Activated CD4-positive, alpha-beta T cell treated with anti-CD3 and anti-CD28 coated beads, Interleukin-2, amount 10 ng/mL, durations not matched to agents 7 days and 5 days (primary cell): ENCODE measurements at places on chromosomes 1 and 21.
A peak's percentile ranks its signal among the peaks of the same experiment; 100 is the strongest.

GRCh38 chr1:150902346-150902745 is 15.4 kb downstream of the CTXND2 start:
- no peak for DNase-seq
- H3K27me3 ChIP-seq = no peaks in the 10 kb centered on the region
- no peak overlapping the region for H3K4me3 ChIP-seq
- no peaks in the 10 kb centered on the region for H3K4me1 ChIP-seq
- no peaks in the 10 kb centered on the region for H3K36me3 ChIP-seq
- H3K27ac ChIP-seq = no peak overlapping the region

DNA sequence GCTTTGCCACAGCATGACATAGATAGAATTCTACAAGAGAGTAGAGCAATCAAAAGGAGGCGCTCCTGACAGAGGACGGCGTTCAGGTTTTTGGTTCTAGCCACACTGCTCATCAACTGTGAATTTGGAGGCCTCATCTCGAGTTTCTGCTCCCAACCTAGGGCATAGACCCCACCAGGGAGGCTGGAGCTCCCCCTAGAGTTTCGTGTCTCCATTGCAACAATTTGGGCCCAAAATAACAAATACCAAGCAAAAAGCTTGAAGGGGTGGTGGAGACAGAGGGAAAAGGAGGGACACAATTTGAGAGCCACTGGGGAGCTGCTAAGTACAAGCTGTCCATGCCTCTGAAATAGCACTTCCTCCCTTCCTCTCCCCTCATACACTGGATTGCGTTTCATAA is 297.0 kb downstream of the GPATCH2 start:
- H3K4me3 ChIP-seq = no peak overlapping the region
- H3K36me3 ChIP-seq = no peaks in the 10 kb centered on the region
- H3K27ac ChIP-seq = no peak overlapping the region

DNA sequence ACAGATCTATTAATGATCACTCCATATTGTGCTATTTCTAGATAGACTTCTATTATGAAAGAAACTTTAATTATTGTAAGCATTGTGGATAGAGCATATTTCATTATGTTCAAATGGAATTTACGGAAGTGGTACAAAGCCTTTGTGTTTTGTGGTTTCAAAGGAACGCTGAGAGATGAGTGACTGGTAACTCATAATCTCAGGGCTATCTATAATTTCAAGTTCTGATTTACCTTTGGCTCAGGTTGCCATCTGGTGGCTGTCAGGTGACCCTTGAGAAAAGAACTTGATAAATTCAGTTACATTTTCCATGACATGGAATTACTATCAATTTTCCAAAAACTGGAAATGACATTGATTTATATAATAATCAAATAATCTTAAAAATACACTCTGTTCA is 12.2 kb downstream of the NTNG1 start:
- H3K36me3 ChIP-seq = no peaks in the 10 kb centered on the region
- H3K4me1 ChIP-seq = no peaks in the 10 kb centered on the region
- no peak overlapping the region for H3K27ac ChIP-seq
- no peak overlapping the region for H3K4me3 ChIP-seq
- DNase-seq = no peak
- peaks cover 8% of the 10 kb centered on the region for H3K27me3 ChIP-seq

GRCh38 chr1:59025898-59026426 is 242.1 kb upstream of the JUN start:
- no peak overlapping the region for H3K27ac ChIP-seq
- H3K4me3 ChIP-seq = no peak overlapping the region
- H3K4me1 ChIP-seq = peaks cover 10% of the 10 kb centered on the region
- no peaks in the 10 kb centered on the region for H3K27me3 ChIP-seq

DNA sequence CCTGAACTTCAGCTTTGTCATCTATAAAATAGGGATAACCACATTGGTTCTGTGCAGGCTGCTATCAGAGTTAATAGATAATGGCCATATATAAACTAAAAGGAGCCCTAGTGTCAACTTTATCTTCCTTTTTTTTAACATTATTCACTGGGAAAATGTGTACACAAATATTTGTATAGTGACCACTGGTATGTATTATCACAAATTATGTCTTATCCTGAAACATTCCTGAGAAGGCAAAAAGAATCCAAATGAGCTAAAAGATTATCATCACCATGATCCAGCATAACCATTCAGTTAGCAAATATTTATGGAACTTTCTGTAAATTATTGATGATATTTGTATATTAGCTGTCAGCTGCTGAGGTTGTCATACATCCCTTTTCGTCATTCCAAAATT is 16.6 kb downstream of the ANGPTL3 start:
- no peak for DNase-seq
- no peaks in the 10 kb centered on the region for H3K4me1 ChIP-seq
- no peak overlapping the region for H3K27ac ChIP-seq
- H3K4me3 ChIP-seq = no peak overlapping the region

- H3K4me1 ChIP-seq = no peaks in the 10 kb centered on the region
- no peaks in the 10 kb centered on the region for H3K36me3 ChIP-seq
- H3K4me3 ChIP-seq = no peak overlapping the region
- H3K27ac ChIP-seq = no peak overlapping the region
- no peak for DNase-seq
- no peaks in the 10 kb centered on the region for H3K27me3 ChIP-seq
Measured at GRCh38 chr1:87370544-87370943, 41.9 kb downstream of the LMO4 start.

DNA sequence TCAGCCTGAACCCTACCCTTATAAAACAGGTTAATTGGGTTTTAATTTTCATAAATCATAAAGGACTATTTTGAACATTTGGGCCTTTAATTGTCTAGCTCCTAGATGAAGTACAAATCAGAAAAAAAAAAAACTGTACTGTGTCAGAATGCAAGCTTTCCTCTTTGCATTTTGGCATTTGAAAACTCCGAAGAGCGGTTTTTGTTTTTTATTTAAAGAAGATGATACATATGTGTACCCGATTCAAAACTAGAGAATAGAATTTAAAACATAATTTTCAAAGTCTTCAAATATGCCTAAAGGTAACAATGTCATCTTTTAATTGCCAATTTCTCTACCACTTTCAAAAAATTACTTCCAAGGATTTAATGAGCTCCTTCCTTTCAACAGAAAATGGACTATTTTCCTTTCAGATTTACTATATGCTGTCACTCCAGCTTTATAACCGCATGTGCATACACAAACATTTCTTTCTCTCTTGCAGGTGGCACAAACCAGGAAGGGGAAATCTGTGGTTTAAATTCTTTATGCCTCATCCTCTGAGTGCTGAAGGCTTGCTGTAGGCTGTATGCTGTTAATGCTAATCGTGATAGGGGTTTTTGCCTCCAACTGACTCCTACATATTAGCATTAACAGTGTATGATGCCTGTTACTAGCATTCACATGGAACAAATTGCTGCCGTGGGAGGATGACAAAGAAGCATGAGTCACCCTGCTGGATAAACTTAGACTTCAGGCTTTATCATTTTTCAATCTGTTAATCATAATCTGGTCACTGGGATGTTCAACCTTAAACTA is 33.7 kb downstream of the MRPL39 start:
- peak overlapping the region; percentile 95 for H3K27ac ChIP-seq
- H3K36me3 ChIP-seq = peaks cover 50% of the 10 kb centered on the region
- peaks cover 77% of the 10 kb centered on the region for H3K4me1 ChIP-seq
- DNase-seq = peak; percentile 59

DNA sequence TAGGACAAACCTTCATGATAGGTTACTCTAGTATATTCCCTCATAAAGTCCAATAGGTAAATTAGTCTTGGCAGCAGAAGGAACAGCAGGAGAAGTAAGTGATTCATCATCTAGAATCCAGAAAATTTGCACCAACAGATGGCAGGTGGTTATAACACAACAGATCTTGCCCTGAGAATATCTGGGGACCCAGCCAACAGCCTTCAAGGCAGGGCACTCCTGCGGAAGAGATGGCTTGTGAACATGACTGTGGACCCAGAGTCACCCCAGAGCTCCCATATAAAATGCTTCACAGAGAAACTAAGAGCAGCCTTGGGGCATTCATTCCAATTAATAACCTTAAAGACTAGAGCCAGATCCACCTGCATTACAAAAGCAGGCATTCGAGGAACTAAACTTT is 7.9 kb upstream of the PLA2G2C start:
- H3K27me3 ChIP-seq = peaks cover 39% of the 10 kb centered on the region
- no peaks in the 10 kb centered on the region for H3K36me3 ChIP-seq

- DNase-seq = no peak
- H3K27me3 ChIP-seq = no peaks in the 10 kb centered on the region
- H3K4me1 ChIP-seq = no peaks in the 10 kb centered on the region
- no peak overlapping the region for H3K4me3 ChIP-seq
- H3K36me3 ChIP-seq = no peaks in the 10 kb centered on the region
- H3K27ac ChIP-seq = no peak overlapping the region
Measured at GRCh38 chr1:53513846-53514245, 54.6 kb downstream of the DMRTB1 start.

DNA sequence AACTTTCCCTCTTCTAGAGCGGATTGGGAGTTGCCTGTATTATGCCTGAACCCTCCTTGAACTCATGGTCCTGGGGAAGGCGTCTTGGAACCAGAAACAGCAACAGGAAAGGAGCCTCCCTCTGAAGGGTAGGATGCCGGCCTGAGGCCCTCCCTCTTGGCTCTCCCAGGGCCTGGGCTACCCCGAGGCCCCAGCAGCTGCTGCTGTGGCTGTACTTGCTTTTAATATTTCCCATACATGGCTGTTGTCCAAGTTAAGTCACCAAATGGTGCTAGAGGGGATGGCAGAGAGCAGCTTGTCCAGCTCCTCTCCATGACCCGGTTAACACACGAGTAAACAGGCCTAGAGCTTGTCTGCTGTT is 10.5 kb downstream of the CHRNB2 start:
- peaks cover 2% of the 10 kb centered on the region for H3K27me3 ChIP-seq
- no peak for DNase-seq
- peaks cover 37% of the 10 kb centered on the region for H3K36me3 ChIP-seq
- no peak overlapping the region for H3K27ac ChIP-seq
- no peaks in the 10 kb centered on the region for H3K4me1 ChIP-seq
